Esophagus squamous epithelium (tissue), 5 donors: ENCODE measurements at places on chromosomes 3 and 15.

DNA sequence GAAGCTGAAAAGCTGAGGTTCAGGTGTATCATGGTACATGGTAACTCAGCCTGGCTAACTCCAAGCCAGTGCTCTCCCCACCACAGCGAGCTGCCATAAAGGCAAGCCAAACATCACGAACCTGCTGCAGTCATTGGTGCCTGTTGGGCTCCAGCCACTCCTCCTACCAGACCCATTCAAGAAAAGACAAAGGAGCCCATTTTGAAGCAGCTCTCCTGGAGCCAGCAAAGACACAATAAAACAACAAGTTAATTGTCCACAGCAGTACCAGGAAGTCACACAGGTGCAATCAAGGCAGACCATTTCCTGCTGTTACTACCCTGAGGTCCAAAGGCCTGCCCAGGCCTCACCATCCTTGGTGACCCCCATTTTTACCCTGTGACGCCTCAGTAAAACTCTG is 77.6 kb downstream of the DAPK2 start:
- no peak for DNase-seq

DNA sequence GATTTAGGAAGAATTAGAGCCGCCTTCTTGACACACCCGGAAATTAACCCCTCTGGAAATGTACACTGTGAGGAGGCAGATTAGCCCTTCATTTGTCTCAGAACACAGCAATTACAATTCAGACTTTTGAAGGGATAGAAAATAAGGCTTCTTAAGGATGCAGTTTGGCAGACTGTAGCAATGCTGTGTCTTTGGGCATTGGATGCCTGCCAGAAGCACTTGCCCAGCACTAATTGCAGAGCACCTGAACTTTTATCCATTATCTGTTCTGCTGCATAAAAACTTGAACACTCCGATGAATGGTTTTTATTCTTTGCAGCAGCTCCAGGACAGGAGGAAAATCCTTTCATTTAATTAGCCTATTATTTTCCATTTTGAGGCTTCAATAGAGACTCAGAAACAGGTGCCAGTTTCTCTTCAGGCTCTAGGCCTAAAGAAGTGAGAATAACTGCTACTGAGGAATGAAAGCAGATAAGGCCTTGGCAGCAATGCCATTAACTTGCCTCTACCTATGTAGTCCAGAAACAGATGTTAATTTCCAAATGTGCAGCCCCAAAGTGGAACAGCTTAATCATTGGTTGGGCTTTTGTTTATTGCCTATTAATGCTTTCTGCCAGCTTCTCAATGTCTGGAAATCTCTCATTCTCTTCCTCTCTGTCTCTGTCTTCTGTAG is 418.5 kb downstream of the NSUN3 start:
- no peak for DNase-seq

DNA sequence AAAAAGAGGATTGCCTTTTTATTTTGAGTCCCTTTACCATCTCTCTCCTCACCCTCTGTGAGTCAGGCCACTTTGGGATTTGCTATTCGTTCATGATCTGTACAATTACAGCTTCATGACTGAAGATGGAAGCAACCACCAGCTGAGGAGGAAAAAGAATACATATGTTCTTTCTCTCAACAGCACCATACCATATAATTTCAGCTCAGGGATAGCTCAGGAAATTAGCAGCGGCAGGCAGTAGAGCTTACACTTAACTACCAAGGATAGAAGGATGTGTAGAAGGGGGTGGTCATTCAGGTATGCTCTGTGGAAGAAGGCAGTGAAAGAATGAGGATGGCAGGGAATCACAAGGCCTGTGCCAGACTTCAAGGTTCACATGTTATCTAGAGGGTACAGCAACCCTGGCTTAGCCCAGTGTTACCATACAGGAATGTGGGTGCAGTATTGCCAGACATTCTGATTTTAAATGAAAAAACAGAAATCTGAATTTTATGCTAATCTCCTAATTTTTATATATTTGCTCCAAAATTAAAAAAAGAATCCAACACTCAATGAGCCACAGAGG is 17.9 kb downstream of the PLS1 start:
- no peak for DNase-seq

DNA sequence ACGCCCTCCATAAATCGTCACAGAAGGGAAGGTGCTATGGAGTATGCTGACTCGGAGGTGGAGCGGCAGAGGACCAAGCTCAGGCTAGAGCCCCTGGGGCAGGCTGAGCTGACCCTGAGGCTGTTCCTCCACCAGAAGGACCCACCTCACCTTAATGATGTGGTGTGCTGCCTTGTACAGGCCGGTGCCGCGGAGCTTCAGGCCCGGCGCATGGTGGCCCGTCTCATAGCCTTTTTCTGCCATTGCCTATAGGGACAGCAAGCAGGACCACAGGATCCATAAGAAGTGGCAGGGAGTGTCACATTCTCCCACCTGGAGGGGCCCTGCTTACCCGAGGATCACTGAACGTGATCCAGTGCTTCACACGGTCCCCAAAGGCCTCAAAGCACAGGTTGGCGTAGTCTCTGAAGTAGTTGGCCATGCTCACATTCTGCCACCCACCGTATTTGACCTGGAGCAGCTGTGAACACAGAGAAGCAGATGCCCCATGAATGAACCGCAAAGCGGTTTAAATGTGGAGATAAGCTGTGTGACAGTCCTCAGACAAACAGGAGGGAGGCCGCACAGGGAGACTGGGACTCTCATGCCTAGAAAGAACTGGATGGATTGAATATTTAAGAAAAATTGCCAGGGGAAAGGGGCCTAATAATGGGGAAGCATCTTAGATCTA is 4.8 kb downstream of the LCTL start:
- DNase-seq: no peak

DNA sequence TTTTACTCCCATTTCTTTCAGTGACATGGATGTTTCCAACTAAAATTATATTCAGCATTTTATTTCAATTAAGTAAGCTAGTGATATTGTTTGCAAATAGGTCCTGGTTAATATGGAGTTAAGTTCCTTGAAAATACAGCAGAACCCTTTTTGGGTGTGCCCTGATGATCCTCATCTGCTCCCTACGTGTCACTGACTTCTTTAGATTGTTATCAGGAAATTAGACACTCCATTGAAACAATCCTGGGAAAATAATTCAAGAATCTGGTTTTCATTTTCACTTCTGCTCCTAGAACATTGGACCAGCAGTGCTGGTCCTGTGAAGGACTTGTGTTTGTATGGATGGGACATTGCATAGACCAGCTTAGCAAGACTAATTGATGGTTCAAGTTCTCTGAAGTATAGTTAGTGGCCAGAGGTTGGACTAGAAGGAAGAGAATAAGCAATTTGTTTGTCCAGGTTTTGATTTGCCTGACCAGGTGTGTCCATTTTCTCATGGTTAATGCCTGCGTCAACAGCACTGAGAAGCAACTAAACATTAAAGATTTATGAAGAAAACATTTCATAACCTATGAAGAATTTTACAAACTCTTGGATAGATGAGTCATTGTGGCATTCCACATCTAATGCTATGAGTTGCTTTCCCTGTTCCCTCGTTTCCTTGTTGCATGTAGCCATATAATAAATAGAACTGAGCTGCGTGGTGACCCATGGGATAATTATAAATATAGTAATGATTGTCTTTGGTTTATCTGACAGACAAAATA is 95.8 kb downstream of the ZPLD1 start:
- no peak for DNase-seq

GRCh38 chr15:68556139-68556990 is 22.4 kb upstream of the CORO2B start:
- no peak for DNase-seq

DNA sequence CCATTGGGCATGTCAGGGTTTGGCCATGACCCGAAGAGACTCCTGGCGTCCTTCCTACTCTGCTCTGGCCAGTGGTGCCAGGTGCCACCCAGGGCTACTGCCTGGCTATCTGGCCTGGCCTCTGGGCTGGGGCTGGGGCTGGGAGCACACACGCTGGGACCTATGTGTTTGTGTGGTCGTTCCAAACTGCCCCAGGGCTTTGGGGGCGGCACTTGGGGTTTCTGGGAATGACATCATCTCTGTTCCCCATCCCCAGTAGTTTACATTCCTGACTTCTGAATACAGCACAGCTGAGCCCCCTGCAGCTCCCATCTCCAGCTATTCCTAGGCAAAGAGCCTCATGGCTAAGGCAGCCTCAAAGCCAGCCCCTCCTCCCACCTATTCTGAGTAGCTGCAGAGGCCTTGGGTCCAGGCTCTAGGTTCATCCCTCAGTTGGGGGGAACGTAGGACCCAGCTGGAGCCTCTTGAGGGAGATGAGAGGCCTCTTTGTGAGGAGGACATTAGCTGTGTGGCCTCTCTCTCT is 24.3 kb downstream of the PLEKHO2 start:
- DNase-seq: no peak

GRCh38 chr3:186467969-186468368 is 76.2 kb downstream of the CRYGS start:
- no peak for DNase-seq

DNA sequence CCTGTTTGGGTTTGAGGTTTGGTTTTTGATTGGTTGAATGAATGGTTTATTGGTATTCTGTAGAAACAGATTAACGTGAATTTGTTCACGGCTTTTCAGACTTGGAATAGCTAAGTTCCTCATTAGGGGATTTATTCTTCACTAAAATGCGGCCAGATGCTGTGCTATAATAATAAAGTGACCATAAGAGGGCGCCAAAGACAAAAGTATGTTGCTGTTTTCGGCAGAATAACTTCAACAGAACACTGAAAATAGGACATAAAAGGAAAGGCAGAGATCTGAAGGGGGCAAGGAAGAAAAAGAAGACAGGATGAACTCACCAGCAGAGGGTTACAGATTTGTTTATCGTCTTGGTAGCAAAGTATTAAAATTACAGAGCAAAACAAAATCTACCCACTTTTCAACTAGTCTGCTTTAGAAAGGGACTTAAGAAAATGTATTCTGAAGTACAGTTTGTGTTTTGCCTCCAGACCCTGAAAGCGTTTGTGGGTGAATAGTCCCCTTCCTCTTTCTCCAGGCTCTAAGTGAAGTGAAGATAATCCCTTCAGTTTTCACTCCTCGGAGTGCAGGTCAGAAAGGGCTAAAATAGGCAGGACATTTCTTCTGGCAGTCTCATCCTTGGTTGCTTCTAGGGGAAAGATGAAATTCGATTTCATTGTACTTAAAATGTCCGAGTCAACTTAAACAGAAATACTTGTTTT is 147.6 kb downstream of the IL20RB start:
- no peak for DNase-seq

GRCh38 chr3:155560594-155560993 is 184.3 kb downstream of the PLCH1 start:
- no peak for DNase-seq

DNA sequence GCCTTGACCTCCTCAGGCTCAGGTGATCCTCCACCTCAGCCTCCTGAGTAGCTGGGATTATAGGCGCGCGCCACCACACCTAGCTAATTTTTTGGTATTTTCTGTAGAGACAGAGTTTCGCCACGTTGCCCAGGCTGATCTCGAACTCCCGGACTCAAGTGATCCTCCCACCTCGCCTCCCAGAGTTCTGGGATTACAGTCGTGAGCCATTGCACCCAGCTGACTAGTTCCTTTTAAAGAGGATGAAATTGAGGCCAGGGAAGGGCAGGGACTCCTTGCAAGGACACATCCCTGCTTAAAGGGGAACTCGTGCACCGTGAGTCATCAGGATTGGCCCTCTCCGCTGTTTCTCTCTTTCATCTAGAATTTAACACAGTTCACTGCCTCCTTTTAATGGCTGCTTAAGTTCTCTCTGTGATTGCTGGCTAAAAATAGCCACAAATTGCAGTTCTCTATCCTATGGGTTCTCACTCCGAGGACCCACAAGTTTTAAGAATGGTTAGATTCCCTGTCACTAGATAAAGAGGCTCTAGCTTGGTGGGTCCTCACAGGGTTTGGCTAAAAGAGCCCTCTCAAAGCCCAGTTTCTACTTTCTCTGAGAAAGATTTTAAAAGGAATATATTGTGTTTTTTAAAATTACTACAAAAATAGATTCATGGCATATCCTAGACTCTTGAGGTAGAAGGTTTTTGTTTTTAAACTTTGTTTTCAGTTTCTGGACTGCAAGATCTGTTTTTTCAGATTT is 1.4 kb downstream of the CRTAP start:
- no peak for DNase-seq

GRCh38 chr3:65992106-65992505 is 46.6 kb downstream of the MAGI1 start:
- DNase-seq: no peak

DNA sequence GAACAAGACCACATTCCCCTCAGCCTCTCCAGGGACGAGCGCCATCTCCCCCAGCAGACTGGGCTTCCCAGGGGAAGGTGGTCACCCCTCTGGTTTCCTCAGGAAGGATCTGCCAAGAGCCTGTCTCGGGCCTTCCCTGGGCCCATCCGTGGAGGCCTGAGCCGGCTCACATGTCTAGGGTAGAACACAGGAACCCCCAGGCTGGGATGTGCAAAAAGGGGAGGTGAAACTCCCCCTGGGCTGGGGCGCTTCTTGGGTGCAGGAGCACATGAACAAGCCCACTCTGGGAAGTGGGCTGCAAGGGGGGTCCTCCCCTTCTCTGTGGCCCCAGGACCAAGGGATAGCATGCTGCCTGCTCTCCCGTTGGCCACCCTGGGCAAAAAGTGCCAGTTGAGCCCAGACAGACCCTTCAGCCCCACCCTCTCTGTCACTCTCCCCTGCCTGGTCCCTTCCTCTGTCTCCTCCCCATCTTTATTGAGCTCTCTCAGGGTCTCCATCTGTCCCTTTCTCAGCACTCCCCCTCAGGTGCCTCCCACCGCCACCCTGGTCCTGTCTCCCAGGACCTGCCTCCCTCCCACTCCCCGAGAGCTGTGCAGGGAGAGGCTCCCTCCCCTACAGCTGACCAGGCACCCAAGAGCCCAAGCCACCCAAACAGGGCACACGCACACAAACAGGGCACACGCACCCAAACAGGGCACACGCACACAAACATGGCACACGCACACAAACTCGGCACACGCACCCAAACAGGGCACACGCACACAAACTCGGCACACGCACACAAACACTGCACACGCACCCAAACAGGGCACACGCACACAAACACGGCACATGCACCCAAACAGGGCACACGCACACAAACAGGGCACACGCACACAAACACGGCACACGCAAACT is 864 bp downstream of the SEMA3G start:
- DNase-seq: no peak

DNA sequence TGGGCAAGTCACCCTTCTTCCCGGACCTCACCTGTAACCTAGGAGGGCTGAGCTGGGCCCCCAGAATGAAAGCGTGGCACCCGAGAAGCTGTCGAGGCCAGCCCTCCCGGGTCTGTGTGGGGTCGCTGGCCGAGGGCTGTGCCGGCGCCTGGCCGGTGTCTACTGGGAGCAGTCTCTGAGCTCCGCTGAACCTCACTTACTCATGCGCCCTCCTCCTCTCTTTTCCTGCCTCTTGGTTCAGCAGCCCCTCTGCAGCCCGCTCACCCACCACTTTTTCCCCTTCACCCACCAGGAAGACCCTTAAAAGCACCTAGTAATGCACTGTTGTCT is 419 bp downstream of the HYKK start:
- no peak for DNase-seq

- DNase-seq: no peak
Observed at GRCh38 chr15:35182841-35183479, 97.9 kb upstream of the NANOGP8 start.

DNA sequence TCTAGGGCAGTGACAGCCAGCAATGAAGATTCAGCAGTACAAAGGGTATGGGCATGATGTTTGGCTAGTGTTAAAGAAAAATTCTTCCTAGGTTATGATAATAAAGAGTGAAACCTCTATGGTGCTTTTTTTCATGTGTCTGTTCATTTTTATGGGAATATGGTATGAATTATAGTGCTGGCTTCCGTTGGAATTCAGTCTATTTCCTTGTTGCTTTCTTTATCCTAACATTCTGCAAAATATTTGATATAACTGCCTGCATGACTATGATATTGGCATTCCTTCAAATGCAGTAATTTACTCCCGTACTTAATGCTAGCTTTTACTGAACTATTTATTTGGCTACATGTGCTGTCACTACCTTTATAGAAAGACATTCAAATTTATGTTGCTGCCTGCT is 57.6 kb upstream of the ATP11B start:
- no peak for DNase-seq
